NCI-H2081 (cell line): ENCODE measurements at places on chromosomes 5 and 9.

- DNase-seq: no peak
These were observed 105.7 kb downstream of the INSYN2B start for GRCh38 chr5:169874621-169875020.

DNA sequence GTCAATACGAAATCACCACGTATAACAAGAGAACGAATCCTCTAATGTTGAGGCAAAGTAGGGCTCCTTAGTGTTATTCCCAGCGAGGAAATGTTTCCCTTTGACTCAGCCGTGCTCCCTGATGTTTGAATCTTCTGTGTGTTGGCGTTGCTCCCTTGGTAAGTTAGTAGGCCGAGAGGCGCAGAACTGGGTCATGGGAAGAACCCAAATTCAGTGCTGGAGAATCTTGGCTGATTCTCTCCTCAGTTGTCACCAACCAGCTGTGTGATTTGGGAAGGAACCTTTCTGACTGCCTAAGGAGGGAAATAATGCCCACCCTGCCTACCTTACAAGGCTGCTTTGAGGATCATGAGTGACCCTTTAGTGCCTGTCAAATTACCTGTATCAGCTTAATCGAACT lies 22.5 kb downstream of the PRKACG start:
- no peak for DNase-seq

DNA sequence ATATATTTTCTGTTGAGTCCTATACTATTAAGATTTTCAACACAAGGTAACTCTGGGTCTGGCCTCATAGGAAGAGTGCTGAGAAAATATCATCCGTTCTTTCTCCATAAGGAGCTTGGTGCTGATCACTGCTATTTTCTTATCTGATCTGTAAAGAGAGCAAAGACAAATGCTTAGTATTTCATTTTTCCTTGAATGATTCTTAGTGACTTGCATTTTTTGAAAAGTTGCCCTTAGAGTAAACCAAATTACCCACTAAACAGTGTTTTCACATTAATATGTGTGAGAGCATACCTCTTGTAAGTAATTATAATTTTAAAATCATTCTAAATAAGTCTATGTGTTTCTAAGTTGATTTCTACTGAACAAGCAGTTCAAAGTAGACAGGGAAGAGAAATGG lies 121.3 kb upstream of the CTSV start:
- DNase-seq: no peak

DNA sequence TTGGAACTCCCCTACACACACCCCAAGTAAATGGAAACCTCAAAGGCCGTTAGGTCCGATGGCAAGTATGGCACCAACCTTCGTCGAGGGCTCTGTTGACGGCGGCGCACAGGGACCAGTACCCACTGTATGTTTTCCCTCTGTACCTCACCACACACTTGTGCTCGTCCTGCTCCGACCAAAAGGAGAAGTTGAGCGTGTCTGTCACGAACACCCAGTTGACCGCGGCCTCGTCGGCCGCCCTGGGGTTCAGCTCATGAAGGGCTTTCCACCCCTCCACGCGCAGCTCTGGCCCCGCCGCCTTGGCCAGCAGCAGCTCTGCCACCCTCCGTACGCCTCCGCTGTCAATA lies 24.0 kb downstream of the HNRNPK start:
- no peak for DNase-seq

DNA sequence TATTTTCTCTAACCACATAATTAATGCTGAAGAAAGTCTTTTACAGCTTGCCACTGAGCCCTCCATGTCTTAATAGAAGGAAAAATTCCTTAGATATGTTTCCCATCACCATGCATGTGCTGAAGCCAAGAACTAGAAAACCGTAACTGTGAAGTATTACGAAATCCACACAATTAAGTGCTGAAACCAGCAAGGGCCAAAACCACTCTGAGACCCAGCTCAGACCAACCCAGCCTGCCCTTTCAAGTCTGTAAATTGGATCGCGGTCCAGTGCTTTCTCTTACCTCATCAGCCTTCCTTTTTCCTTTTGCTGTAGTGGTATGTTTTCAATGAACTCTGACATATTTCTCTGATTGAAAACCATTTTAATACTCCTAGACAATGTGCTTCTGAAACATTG lies 26.3 kb downstream of the SEMA5A start:
- DNase-seq: no peak

DNA sequence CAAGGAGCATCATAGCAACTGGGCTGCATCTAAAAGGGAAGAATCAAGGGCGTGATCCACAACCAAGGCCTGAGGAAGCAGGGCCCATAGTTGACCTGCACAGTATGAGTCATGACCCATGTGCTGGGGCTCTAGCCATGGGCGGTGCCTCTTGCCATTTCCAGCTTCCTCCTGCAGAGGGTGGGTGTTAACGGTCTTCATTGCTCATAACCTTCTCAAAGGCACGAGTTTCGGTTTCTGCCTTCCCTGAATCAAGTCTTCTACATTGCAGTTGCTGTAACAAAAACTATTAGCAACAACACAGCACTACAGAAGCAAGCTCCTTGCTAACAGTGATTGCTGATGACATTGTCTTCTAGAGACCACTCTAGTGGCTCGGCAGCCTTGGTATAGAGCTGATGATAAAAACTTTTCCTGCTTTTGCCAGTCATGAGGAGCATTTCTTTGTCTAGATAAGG lies 66.9 kb downstream of the CTSL start:
- DNase-seq: no peak

- no peak for DNase-seq
These were observed 26.2 kb upstream of the HSPA9 start for GRCh38 chr5:138601444-138601843.

- no peak for DNase-seq
These were observed 79.6 kb downstream of the CYFIP2 start for GRCh38 chr5:157345485-157345884.
